Fibroblast of lung (primary cell): ENCODE measurements at places on chromosomes 4 and X.

DNA sequence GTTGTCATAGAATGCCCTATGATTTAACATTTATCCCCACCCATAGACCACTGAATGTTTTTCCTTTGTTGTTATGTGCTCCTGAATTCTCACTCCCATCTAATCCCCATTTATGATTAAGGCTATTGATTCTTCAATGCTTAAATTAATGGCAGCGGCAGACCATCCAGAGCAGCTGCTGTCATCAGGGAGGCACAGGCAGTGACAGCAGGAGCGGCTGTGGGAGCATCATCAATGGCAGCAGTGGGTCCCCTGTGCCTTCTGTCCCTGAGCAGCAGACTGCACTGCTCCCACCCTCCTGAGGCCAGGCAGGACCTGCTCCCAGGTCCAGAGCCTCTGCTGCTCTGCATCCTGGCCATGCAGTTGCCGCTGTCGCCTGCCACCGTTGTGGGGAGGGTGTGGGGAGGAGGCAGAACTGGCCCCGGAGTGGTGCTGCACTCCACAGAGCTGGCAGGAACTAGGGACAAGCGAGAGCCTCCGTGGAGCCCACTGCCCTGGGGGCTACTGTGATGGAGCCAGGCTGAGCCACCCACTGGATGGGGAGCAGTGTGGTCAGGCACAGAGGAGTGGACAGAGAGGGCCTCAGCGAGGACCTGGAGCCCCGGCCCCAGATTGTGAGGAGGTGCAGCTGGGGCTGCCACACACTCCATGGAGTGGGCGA, 29.0 kb downstream of the NAA11 start:
- DNase-seq, result no peak

DNA sequence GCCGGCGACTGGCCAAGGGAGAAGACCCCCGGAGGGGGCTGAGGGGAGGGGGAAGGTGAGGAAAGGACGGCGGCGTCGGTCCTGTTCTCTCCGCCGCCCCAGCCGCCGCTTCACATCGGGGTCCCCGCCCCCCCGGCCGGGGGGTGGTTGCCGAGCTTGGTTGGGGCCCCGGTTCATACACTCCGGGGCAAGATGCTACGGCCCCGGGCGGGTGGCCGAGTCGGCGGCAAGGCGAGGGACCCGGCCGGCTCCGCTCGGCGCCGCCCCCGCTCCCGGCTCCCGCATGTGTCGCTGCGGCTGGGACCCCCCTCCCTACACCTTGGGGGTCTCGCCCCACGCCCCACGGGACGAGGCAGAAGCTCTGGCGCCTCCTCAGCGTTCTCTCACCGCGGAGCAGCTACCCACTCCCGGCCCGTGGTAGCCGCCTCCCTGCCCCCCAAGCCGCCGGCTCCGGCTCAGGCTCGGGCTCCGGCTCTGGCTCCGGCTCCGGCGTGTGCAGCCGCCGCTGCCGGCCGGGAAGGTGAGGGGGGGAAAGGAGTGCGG, 461 bp downstream of the FBXW7 start:
- no peak for DNase-seq

DNA sequence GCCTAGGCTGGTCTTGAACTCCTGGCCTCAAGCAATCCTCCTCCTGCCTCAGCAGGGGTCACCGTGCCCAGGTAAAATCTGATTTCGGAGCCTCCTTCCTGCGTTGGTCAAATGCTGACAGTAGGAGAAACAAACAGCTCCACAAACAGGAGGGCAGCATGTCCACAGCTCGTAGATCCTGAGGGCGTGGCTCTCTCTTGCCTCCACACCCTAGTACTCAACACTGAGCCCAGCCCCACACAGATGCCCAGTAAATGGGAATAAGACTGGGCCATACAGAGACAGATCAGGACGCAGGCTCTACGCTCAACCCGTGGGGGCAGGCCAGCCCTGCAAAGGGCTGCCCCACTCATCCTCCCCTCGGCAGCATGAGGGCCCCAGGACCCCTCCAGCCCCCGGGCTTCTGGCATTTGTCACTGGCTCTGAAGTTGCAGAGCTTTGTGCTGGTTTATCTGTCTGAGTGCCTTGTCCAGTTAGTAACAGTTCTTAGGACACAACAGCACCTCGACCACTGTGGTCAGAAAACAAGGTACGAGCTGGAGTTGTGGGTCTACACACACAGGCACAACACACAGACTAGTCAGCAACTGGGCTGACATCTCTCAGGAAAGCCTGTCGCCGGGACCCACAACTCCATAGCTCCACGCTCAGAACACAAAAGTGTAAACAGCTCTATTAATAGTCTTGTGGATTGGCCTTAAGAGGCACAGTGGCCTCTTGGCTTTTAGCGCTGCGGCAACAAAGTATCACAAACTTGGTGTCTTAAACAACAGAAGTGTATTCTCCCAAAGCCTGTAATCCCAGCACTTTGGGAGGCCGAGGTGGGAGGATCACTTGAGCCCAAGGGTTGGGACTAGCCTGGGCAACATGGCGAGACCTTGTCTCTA, 5.2 kb downstream of the TNIP2 start:
- no peak for DNase-seq

DNA sequence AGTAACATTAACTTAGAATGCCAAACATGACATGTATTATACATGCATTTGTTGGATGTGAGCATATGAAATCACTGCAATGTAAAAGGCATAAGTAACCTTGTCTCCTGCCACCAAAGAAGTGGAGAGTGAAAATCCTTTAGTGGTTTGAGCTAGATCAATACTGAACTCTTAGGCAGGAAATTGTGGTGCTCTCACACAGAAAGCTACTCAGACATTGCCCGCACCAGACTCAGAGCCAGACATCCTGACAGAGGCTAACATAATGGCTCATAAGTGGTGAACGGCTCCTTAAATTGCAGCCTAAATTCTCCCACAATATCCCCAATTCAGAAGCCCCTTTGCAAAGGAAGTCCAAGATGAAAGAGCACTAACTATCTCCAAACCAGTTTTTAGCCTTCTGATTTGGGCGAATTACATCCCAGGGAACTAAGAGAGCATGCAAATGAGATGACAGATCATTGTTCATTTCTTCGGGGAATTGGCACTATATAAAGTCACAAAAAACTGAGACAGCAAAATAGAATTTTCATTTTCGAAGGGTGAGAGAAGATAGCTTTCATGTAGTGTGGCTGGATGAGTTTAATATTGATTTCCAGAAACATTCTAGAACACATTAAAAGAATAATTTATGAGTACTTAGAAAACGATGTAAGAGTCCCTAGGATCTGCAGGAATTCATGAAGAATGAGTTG, 233.6 kb upstream of the RPS6KA3 start:
- DNase-seq, result no peak

DNA sequence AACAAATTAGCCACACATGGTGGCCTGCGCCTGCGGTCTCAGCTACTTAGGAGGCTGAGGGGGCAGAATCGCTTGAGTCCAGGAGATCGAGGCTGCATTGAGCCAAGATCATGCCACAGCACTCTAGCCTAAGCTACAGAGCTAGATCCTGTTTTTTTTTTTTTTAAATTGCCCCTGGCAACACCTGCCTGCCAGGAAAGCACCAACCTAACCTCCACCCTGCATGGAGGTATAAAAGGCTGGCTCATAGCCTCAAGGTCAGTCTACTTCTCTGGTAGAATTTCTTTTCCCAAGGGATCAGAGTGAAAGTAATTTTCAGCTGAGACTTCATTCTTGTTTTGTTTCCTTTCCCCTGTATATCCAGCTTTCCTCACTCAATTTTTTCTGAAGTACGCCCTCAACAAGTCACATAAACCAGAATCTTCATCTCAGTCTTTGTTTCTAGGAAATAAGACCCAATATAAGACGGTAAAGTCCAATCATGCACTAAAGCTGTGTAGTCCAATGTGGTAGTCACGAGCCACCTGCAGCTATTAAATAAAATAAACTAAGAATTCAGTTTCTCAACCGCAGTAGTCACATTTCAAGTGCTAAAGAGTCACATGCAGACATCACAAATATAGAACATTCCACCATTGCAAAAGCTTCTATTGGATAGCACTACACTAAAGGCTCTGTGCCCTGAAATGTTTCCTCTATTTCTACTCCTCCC, 113.3 kb downstream of the HPGD start:
- DNase-seq, result no peak

- no peak for DNase-seq
Observed at GRCh38 chr4:24855741-24856140, 57.1 kb downstream of the CCDC149 start.

DNA sequence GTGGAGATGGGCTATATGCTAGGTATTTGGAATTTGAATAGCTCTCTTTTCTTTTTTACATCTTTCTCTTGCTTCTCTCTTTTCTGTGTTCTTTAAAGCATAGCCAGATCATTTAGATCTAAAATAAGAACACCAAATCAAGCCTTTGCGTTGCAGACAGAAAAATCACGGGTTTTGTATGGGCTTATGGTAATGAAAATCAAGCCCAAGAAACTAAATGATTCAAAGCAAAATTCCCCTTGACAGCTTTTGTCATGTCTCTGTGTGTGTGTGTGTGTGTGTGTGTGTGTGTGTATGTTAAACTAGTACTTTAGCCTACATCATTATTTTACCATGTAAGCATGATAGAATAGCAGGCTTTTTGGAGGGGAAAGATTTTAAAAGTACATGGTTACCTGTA, 1.8 kb upstream of the RASL11B start:
- no peak for DNase-seq

- DNase-seq, result no peak
Observed at GRCh38 chr4:129806986-129807385, 711.0 kb downstream of the C4orf33 start.

DNA sequence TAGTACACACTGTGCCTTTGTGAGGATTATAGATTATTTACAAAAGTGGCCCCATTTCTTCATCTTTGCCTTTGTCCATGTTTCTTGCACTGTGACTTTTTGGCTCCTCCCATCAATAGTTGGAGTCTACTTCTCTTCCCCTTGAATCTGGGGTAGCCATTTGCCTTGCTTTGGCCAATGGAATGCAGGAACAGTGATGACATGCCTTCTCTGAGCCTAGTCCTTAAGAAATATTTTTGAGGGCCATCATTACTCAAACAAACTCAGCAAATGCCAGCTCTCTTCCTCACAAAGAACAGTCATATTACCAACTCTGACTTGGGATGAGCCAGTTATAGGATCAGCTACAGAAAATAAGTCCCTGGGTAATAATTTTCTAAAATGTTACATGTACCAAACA, 189.6 kb downstream of the FRMPD4 start:
- DNase-seq, result no peak

GRCh38 chr4:109675843-109676242, 27.4 kb downstream of the CASP6 start:
- DNase-seq, result no peak

DNA sequence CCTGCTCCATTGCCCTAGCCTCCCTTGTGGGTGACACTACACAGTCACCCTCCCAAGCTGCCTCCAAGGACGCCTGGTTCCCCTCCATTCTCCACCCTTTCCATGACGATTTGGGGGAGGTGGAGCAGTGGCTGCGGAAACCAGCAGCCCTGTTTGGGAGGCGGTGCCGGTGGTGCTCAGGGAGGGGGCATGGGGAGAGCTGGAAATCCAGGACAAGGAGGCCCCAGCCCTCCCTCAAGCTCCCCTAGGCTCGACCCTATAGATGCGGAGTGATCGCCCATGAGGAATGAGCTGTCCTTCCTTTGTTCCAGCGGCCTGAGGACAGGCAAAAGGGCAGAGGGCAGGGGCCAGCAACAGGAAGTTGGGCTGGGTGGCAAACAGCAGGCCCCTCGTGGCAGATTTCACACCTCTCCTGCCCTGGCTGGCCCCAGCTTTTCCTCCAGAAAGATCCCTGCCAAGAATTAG, 3.6 kb upstream of the RENBP start:
- DNase-seq, result no peak

DNA sequence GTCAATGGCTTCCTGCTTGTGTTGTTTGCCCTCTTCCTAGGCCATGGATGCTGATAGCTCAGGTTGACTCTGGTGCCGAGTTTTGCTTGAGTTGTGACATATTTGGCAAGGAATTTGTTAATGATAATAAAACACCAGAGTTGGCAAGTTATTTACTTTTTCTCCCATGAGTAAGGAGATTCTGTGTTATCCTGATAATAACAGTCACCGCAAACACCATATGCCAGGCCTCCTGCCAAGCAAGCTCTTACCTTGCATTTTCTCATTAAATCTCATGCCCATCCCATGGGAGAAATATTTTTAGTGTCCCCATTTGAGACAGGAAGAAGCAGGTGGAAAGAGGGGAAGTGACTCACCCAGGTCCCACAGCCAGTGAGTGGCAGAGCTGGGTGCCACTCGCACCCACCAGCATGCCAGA, 67.4 kb upstream of the CLCN4 start:
- peak; percentile 60 for DNase-seq

GRCh38 chrX:10828640-10829039, 208.3 kb upstream of the MID1 start:
- DNase-seq, result no peak

DNA sequence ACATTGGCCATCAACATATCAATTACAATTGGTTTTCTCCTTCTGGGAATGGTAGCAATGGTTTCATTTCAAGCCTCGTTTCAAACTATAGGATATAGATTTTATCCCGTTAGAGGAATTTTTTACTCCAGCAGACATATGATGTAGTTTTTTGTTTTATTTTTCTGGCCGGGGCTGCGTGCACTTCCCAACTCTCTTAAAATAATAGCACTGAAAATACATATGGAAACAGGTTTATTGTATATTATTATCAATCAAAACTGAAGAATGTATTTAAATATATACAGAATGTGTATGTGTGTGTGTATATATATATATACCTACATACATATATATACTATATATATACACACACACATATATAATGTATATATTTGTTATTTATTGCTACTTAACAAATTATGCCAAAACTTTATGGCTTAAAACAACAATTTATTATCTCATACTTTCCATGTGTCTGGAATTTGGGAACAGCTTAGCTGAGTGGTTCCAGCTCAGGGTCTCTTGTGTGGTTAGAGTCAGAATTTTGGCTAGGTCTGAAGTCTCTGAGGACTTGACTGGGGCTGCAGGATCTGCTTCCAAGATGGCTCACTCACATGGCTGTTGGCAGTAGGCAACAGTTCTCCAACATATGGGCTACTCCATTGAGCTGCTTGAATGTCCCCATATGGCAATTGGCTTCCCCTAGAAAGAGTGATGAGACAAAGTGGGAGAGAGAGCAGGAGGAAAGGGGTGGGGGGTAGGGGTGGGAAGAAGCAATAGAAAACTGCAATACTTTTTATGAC, 314.1 kb downstream of the PPP1R2C start:
- no peak for DNase-seq

DNA sequence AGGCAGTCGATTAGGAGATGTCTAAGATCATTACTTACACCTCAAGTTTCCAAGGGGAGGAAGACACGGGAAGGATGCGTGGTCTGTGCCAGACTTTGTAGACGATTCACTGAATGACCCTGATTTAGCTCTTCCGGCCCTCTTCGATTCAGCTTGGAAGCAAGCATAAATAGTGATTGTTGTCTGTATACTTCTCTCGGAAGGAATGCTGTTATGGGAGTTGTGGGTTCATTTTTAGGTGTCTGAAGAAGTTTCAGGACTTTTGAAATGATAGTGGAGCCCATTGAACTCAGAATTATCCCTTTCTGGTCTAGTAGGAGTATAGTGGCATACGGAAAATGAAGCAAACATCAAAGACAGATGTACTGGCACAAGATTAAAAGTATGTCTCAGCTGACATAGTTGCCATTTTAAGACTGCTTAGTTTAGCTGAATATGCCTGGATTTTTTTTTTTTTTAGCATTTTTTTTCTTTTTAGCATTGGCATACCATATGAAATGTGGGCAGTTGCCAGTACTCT, 1.0 kb upstream of the ANKRD17 start:
- no peak for DNase-seq
